ENCODE measurements at places on chromosomes 7 and 10. TPM values are rescaled to one million over a fixed set of nuclear protein-coding genes. Genes with fewer than 3 reads are reported as not detected.

- no peak for DNase-seq
These were observed 7.9 kb downstream of the SLC25A28 start for GRCh38 chr10:99612167-99612831.

GRCh38 chr7:118152149-118152548 lies 31.8 kb upstream of the LSM8 start:
- no peak for DNase-seq

- DNase-seq = no peak
These were observed 61.1 kb downstream of the SGCE start for GRCh38 chr7:94594882-94595281.

GRCh38 chr10:47048526-47048905 lies 137.3 kb downstream of the PTPN20 start:
- no peak for DNase-seq

GRCh38 chr10:127406018-127406550 lies 143.0 kb upstream of the NPS start:
- no peak for DNase-seq

DNA sequence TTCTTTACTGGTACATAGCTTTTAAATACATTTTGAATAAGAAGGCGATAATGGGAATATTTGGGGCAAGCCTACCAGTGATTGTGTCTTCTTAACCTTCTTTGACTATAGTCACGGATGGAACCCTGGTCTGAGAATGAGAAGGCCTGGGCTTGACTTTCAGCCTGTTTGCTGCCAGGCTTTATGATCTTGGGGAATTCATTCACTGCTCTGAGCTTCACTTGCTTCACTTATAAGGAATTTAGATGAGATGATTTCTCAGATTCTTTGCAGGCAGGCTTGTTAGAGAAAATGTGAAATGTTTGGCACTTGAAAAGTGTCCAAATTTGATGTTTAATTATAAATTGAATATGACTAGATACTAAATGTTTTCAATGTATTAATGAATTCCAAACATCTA lies 42.5 kb downstream of the NUP205 start:
- DNase-seq = no peak

DNA sequence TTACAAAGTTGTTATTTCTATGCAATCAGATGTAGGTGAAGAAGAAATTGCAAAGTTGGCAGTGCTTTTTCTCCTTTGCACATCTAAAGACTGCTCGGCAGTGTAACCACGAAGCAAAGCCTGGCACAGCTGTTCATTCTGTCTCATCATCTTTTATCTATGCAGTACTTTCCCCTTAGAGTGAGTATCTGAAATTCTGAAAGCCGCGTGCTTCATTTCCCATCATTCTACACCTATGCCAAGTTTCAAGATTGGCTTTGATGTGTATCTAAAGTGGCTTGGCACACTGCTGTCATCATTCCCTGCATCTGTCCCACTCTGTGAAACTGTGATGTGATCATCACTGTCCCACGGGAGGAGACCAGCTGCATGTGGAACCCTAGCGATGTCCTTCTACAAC lies 15.2 kb downstream of the SOSTDC1 start:
- DNase-seq = no peak

DNA sequence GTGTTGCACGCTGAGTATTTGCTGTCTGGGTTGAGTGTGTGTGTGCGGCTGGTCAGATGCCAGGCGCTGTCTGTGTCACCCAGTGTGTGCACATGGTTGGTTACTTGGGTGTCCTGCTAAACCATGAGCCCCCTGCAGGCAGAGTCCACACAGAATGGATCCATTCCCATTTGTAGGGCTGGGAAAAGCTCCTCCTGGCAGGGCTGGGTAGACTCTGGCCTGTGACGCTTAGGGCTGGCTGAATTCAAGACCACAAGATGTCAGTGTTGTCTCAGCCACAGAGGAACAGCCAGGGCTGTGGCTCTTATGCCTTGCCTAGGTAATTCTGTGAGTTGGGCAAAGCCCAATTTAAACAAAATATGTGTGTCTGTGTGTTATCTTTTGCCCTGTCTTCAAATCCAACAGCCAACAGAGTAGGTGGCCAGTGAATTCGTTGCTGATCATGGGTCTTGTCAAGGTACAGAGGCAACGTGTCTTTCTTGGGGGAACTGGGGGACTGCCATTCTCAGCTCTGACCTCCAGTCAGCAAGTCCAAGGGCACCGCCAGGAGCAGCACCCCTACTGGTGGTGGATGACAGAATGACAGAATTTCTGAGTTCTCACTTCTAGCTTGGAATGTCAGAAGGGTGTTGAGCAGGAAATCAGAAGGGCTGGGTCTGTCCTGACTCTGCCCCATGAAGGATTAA lies 285.1 kb downstream of the CCSER2 start:
- DNase-seq = no peak

DNA sequence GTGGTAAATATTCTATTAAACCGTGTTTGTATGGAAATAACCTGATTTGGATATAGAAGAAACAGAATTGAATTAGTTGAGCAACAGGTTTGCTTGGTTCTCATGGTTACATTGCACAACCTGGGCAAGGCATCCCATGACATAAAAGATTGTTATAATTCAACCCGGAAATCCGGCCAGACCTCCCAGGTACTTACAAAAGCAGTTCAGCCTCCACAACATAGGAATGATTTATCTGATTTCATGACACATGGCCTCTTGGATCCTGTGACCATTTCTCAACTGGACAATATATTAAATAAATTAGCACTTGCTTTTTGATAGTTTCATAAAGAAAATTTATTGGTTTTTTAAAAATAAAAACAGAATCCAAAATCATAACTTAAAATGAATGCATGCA lies 55.1 kb upstream of the PTPN12 start:
- DNase-seq = no peak

- DNase-seq = no peak
These were observed 49.5 kb downstream of the TCERG1L start for GRCh38 chr10:131261890-131262475.

DNA sequence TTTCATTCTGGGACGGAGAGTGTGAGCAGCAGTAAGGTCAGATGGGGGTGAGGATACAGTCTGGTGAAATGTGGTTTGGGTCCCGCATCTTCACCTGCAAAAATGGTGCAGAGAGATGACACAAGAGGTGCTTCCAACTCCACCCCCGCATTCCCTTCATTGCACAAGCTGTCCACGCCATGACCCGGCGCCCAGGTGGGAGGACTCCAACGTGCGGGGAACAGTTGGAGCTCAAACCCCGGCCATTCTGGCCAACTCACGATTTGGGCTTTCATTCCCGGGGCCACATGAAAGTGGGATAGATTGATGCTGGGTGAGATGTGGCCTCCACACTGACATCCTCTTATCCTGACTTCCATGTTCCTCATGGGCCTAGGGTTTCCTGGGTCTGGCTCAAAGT lies 34.6 kb upstream of the ZNF273 start:
- DNase-seq = peak; percentile 77

NEUROG3 gene
- total RNA-seq = not detected

HGF gene
- 15.0 TPM for total RNA-seq

GRCh38 chr7:44052771-44053365 lies 8.4 kb downstream of the DBNL start:
- DNase-seq = no peak

DNA sequence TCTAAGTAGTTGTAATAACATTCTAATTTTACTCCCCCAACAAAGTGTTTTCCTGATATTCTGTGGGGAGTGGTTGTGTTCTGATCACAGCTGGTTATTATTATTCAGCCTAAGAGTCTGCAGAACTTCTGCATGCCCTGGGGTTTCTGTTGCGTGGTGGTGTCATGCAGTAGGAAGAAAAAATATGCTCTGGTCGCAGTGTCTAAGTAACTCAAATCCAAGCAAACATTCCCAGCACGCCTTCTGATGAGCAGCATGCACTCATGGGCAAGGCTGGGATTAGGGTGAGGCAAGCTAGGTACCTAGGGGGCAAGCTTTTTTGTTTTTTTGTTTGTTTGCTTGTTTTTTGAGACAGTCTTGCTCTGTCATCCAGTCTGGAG lies 112.8 kb upstream of the KMT2E start:
- no peak for DNase-seq

SMKR1 gene
- total RNA-seq = not detected
